Right lobe of liver (tissue), 6 donors: ENCODE measurements at places on chromosomes 3 and 15.

DNA sequence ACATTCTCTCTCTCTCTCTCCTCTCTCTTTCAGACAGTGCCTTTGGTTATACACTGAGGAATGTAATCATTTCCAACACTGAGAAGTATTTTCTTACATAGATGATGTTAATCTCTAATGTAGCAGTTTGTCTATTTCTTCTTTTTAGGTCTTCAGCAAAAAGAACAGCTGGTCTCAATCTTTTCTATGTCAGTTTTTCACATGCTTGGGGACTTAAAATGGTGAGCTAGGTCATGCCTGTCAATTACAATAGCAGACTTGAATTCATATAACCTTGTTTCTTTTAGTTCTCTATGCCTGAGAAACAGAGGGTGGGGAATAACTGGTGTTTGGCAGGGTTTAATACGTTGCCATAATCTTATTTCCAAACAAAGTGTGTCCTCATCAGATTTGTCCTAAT lies 786.2 kb downstream of the SQOR start:
- DNase-seq, result no peak
- no peak overlapping the region for H3K27ac ChIP-seq
- no peaks in the 10 kb centered on the region for H3K4me1 ChIP-seq
- no peak overlapping the region for H3K4me3 ChIP-seq
- H3K27me3 ChIP-seq, result no peaks in the 10 kb centered on the region
- no peaks in the 10 kb centered on the region for H3K36me3 ChIP-seq

- no peak overlapping the region for H3K27ac ChIP-seq
- no peaks in the 10 kb centered on the region for H3K36me3 ChIP-seq
- H3K4me3 ChIP-seq, result no peak overlapping the region
- H3K27me3 ChIP-seq, result no peaks in the 10 kb centered on the region
- DNase-seq, result peak; percentile 37
Observed at GRCh38 chr3:52339612-52340011, 23.5 kb downstream of the DNAH1 start.

GRCh38 chr3:195563317-195563716 lies 20.2 kb upstream of the PPP1R2 start:
- H3K4me1 ChIP-seq, result no peaks in the 10 kb centered on the region
- H3K36me3 ChIP-seq, result no peaks in the 10 kb centered on the region
- H3K4me3 ChIP-seq, result no peak overlapping the region
- no peaks in the 10 kb centered on the region for H3K27me3 ChIP-seq
- no peak overlapping the region for H3K27ac ChIP-seq

- no peaks in the 10 kb centered on the region for H3K36me3 ChIP-seq
- no peaks in the 10 kb centered on the region for H3K4me1 ChIP-seq
- DNase-seq, result no peak
- H3K4me3 ChIP-seq, result peak overlapping the region; percentile 13
- peak overlapping the region; percentile 65 for H3K27ac ChIP-seq
Observed at GRCh38 chr3:125200731-125201139, 11.8 kb downstream of the SLC12A8 start.

DNA sequence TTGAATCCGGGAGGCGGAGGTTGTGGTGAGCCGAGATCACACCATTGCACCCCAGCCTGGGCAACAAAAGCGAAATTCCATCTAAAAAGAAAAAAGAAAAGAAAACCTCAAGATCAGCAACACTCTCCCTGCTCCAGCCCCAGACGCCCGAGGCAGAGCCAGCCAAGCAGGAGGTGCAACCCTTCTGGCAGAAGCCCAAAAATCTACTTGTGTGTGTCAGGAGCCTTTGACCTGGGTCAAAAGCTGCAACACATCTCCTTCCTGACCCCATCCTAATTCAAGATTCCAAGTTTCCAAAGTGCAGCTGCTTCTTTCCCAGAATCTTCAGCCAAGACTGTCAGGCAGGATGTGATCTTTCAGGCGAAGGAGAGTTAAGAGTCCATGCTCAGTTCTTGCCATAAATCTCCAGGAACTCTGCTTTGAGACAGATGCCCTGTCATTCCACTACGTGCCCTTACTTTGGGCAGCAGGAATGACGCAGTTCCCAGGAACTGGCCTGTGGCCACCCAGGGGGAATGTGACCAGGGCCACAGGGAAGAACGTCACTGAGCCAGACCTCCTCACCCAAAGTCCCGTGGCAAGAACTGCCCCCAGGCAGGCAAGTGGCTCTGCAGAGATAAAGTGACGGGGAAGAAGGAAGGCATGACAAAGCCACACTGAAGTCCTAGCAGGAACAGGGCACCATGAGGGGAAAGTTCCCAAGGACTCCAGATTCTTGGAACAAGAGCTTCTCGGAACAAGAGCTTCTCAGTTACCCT lies 39.4 kb downstream of the SH3BP5 start:
- H3K4me3 ChIP-seq, result no peak overlapping the region
- peak overlapping the region; percentile 65 for H3K27ac ChIP-seq
- peak; percentile 76 for DNase-seq

- H3K27ac ChIP-seq, result no peak overlapping the region
- H3K4me3 ChIP-seq, result no peak overlapping the region
- no peaks in the 10 kb centered on the region for H3K36me3 ChIP-seq
- no peak for DNase-seq
- H3K4me1 ChIP-seq, result no peaks in the 10 kb centered on the region
- no peaks in the 10 kb centered on the region for H3K27me3 ChIP-seq
Observed at GRCh38 chr15:46892621-46893160, 824.6 kb upstream of the SEMA6D start.

- no peaks in the 10 kb centered on the region for H3K4me1 ChIP-seq
- no peak overlapping the region for H3K4me3 ChIP-seq
- H3K36me3 ChIP-seq, result no peaks in the 10 kb centered on the region
- H3K27ac ChIP-seq, result no peak overlapping the region
Observed at GRCh38 chr15:69275074-69275670, 23.5 kb upstream of the PAQR5 start.

- no peaks in the 10 kb centered on the region for H3K27me3 ChIP-seq
- no peak overlapping the region for H3K27ac ChIP-seq
- no peak overlapping the region for H3K4me3 ChIP-seq
- H3K36me3 ChIP-seq, result no peaks in the 10 kb centered on the region
Observed at GRCh38 chr3:16849229-16849628, 35.5 kb upstream of the PLCL2 start.

DNA sequence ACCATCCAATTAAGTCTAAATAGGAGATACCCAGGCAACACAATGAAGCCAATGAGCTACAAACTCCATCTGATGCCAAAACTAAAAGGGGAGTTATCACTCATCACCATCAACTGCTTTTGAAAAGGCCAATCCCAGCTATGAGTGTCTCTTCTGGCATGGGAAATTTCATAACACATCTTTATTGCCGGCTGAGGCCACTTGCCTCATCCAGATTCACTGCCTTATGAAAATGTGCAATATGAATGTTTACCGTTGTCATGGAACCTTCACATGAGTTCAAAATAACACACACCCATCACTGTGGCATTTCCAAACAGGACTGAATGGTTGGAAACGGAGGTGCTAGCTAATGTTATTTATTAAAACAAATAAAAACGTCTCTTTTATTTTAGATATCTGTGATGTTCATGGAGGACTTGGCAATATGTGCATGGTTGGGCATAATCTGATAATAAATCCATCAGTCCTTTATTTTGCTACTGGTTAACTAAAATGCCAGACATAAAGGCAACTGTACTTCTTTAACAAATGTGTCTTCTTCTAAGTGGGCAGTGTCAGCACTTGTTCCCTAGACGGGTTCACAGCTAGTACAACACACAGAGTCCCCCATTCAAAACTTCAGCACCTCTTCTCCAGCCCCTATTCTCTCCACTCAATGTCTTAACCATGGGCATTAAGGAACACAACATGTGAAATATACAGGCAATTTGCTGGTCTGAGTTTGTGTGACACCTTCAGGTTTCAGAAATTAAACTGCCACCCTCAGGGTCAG lies 143.9 kb downstream of the MAGI1 start:
- H3K4me3 ChIP-seq, result no peak overlapping the region
- no peaks in the 10 kb centered on the region for H3K36me3 ChIP-seq
- H3K27me3 ChIP-seq, result no peaks in the 10 kb centered on the region
- no peaks in the 10 kb centered on the region for H3K4me1 ChIP-seq
- no peak overlapping the region for H3K27ac ChIP-seq
- DNase-seq, result no peak

- H3K4me3 ChIP-seq, result no peak overlapping the region
- no peaks in the 10 kb centered on the region for H3K36me3 ChIP-seq
- H3K4me1 ChIP-seq, result no peaks in the 10 kb centered on the region
- H3K27me3 ChIP-seq, result no peaks in the 10 kb centered on the region
Observed at GRCh38 chr3:183359036-183359435, 69.4 kb downstream of the MCF2L2 start.

GRCh38 chr15:98358971-98359370 lies 289.4 kb upstream of the IGF1R start:
- H3K4me3 ChIP-seq, result no peak overlapping the region
- H3K4me1 ChIP-seq, result no peaks in the 10 kb centered on the region
- no peak overlapping the region for H3K27ac ChIP-seq
- H3K27me3 ChIP-seq, result no peaks in the 10 kb centered on the region
- no peaks in the 10 kb centered on the region for H3K36me3 ChIP-seq

DNA sequence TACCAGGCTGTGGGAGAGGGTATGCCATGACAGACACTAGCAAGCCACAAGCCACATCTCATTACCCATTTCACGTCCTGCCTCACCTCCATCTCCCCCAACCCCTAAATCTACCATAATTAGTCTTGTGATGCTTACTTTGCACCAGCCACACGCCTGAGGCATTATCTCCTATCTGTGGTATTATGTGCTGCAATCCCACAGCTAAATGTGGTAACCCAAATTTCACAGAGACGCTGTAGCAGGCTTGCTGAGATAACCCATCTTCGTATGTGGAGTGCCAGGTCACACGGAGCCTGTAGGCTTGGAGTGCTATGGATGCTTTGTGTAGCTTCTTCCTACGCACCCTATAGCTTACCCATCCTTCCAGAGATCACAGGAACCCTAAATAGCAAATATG lies 256.7 kb upstream of the KCNH8 start:
- no peak overlapping the region for H3K4me3 ChIP-seq
- H3K27me3 ChIP-seq, result no peaks in the 10 kb centered on the region
- DNase-seq, result no peak
- H3K27ac ChIP-seq, result no peak overlapping the region
- H3K4me1 ChIP-seq, result no peaks in the 10 kb centered on the region

DNA sequence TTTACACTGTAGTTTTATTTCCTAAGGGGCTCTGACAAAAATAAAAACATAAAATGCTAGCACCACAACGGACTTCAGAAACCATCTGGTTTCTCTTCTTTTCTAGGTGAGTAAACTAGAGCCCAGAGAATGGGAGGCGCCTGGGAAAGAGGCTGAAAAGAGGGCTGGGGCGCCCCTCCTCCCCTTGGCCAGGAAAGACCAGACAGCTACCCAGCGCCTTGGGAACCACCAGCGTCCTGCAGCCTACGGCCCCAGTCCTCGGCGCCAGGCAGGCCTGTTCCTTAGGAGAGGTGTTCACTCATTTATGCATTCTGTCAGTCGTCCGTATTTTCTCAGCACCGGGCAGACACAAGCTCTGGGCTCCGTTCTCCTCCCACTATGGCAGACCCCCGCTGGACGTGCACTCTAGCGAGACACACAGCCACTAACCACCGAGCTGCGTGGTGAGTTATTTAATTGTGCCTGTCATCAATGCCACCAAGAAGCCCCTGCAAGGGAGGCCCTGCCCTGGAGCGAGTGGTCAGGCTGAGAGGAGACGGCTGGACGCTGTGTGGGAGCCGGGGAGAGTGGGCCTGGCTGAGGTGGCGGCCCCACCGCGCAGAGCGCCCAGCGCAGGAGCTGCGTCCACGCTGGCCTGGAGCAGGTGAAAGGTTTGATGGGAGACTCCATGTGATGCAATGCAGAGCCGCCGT lies 294.4 kb downstream of the OCA2 start:
- no peak for DNase-seq
- no peaks in the 10 kb centered on the region for H3K36me3 ChIP-seq
- no peaks in the 10 kb centered on the region for H3K4me1 ChIP-seq
- H3K4me3 ChIP-seq, result no peak overlapping the region
- H3K27ac ChIP-seq, result no peak overlapping the region
- H3K27me3 ChIP-seq, result no peaks in the 10 kb centered on the region

DNA sequence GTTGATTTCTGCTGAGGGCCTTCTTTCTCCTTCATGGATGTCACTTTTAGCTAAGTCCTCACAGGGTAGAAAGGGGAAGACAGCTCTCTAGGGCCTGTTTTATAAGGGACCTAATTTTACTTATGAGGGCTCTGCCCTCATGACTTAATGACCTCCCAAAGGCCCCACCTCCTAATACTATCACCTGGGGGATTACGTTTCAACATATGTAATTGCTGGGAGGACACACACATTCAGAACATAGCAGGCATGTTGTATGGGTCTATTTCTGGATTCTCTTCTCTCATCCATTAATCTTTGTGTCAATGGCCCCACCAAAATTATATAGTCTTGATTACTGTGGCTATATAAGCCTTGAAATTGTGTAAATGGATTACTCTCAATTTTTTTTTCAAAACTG lies 255.0 kb downstream of the CLSTN2 start:
- no peak overlapping the region for H3K27ac ChIP-seq
- no peaks in the 10 kb centered on the region for H3K27me3 ChIP-seq
- no peaks in the 10 kb centered on the region for H3K36me3 ChIP-seq
- DNase-seq, result no peak
- no peaks in the 10 kb centered on the region for H3K4me1 ChIP-seq
- H3K4me3 ChIP-seq, result no peak overlapping the region

GRCh38 chr15:25844981-25845680 lies 18.0 kb downstream of the ATP10A start:
- no peaks in the 10 kb centered on the region for H3K4me1 ChIP-seq
- no peak for DNase-seq
- no peaks in the 10 kb centered on the region for H3K27me3 ChIP-seq
- no peak overlapping the region for H3K27ac ChIP-seq

GRCh38 chr3:14096742-14097141 lies 27.9 kb downstream of the CHCHD4 start:
- H3K4me3 ChIP-seq, result no peak overlapping the region
- no peaks in the 10 kb centered on the region for H3K36me3 ChIP-seq
- DNase-seq, result no peak

DNA sequence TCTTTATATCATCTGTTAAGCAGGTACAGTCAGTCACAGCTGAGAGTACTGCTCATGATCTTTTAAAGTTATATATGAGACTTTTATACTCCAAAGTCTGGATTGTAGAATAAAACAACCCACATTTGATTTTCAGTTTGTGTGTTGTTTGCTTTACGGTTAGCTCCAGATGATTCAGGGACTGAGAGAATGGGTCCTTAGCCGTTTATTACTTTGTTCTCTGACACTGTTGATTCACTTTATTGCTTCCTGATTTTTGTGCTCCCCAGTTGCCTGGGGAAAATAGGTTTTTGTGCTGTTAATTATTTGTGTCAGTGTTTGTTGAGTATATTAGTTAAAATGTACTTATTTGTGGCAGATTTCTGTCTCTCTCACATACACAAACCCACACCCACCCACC lies 8.6 kb upstream of the EBLN2 start:
- H3K4me3 ChIP-seq, result no peak overlapping the region
- no peaks in the 10 kb centered on the region for H3K4me1 ChIP-seq
- no peak for DNase-seq
- no peaks in the 10 kb centered on the region for H3K27me3 ChIP-seq
- H3K36me3 ChIP-seq, result no peaks in the 10 kb centered on the region

DNA sequence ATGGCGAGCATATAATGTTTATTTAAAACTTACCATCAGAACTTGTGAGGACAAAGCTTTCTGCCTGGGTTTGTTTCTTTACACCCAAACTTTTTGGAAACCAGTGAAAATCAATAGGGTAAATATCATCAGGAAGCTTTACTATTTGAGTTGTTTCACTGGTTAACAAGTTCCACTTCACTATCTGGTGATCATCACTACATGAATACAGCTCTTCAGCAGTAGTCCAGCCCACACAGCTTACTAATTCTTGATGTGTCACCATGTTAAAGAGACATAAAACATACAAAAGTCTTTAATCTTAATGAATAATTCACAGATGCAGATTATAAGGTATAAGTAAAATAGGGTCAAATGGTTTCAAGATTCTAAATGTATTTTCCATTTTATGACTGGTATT lies 17.6 kb downstream of the IFT80 start:
- no peaks in the 10 kb centered on the region for H3K27me3 ChIP-seq
- DNase-seq, result no peak
- H3K4me1 ChIP-seq, result no peaks in the 10 kb centered on the region
- no peak overlapping the region for H3K27ac ChIP-seq
- H3K36me3 ChIP-seq, result no peaks in the 10 kb centered on the region
